Eye (tissue), 1 donor: ENCODE measurements at places on chromosomes 5 and 9.

- no peak for DNase-seq
Measured at GRCh38 chr5:119243888-119244287, 111.9 kb upstream of the TNFAIP8 start.

- DNase-seq: no peak
Measured at GRCh38 chr5:89301321-89302025, 418.5 kb upstream of the MEF2C start.

- DNase-seq: no peak
Measured at GRCh38 chr5:53940921-53941320, 369.5 kb downstream of the ARL15 start.

- no peak for DNase-seq
Measured at GRCh38 chr9:112757282-112757883, 6.8 kb downstream of the SNX30 start.

GRCh38 chr5:72167257-72167656, 60.0 kb downstream of the MAP1B start:
- DNase-seq: no peak

DNA sequence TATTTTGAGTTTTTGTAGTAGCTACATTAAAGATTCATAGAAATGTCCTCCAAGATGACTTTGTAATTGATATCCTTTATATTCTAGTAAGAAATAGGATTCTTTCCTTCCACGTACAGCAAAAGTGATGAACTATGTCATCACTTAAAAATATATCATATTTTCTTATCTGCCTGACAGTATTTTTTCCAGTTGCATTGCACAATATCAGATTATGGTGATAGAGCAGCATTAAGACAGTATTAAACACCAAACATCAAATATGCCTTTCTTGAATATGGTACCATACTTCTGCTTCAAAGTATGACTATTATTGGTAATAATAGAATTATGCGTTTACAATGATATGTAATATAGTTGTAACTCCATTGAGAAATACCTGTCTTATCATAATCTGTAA, 919.8 kb upstream of the EDIL3 start:
- no peak for DNase-seq

DNA sequence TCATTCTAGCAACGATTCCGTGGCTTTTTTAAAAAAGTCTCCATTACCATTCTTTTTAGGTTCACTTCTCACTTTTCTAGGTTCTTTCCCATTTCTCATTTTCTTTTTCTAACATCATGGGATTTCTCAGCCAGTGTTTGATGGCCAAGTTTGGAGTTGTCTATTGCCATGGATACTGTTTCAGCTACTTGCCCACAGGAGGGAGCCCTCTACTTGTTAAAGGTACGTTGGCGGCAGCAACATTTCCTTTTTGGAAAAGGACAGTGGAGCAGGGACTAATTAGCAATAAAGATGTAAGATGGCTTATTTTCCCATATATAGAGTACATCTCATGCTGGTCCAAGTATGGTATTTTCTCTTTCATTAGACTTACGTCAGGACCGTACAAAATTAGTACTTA, 2257.5 kb upstream of the C9orf72 start:
- peak; percentile 67 for DNase-seq

DNA sequence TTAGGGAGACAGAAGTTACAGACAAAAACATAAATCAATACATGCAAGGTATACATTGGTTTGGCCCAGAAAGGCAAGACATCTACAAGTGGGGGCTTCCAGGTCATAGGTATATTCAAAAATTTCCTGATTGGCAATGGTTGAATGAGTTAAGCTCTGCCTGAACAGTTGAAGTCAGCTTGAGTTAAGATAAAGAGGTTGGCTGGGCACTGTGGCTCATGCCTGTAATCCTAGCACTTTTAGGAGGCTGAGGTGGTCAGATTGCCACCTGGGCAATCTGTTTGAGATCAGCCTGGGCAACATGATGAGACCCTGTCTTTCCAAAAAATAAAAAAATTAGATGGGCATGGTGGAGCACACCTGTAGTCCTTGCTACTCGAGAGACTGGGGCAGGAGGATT, 16.3 kb downstream of the TMC1 start:
- DNase-seq: no peak

- DNase-seq: no peak
Measured at GRCh38 chr5:132839426-132840301, 9.2 kb upstream of the SHROOM1 start.

GRCh38 chr9:72476100-72476499, 45.3 kb upstream of the TMC1 start:
- no peak for DNase-seq

- peak; percentile 57 for DNase-seq
Measured at GRCh38 chr5:5140479-5141338, 579 bp downstream of the ADAMTS16 start.

GRCh38 chr5:176620333-176620981, 9.9 kb downstream of the SNCB start:
- peak; percentile 35 for DNase-seq

DNA sequence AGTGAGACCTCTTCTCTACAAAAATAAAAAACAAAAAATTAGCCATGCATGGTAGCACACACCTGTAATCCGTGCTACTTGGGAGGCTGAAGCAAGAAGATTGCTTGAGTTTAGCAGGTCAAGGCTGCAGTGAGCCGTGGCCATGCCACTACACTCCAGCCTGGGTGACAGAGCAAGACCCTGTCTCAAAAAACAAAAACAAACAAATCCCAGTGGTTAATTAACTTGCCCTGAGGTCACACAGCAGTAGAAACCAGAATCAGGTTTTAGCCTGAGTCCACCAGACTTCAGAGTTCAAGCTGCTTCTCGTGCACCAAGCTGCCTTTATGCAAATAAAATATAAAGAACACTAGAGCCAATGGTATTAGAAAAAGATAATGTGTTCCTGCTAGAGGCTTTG, 169.7 kb downstream of the GOLPH3 start:
- no peak for DNase-seq

DNA sequence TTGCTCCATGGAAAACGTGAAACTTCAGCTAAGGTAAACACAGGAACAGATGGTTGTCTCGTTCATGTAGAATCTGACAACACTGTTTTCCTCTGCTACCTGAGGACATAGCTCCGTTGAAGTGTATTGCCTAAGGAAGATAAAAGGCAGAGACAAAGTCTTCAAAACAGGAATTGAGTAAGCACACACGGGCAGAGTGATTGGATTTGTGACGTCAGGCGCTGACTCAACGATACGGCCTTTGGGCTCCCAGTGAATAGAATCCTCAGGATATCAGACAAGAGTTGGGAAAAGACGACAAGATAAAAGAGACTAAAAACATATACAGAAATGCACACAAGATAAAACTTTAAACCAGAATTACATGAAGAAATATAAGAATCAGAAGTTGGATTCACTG, 787.1 kb upstream of the CTNND2 start:
- DNase-seq: no peak

DNA sequence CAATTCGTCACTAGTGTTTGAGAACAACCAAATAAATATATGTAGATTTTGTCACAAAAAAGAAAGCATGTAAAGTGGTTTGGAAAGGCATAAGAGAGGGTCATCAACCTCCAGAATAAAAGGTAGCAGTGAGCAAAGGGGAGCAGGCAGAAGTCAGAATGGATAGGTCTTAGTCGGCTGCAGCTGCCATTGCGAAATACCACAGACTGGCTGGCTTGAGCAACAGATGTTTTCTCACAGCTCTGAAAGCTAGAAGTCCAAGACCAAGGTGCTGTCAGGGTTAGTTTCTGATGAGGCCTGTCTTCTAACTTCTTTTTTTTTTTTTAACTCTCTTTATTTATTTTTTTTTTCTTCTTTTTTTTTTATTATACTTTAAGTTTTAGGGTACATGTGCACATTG, 208.1 kb upstream of the PIK3R1 start:
- no peak for DNase-seq

GRCh38 chr5:73900566-73900965, 274.6 kb downstream of the ARHGEF28 start:
- no peak for DNase-seq

DNA sequence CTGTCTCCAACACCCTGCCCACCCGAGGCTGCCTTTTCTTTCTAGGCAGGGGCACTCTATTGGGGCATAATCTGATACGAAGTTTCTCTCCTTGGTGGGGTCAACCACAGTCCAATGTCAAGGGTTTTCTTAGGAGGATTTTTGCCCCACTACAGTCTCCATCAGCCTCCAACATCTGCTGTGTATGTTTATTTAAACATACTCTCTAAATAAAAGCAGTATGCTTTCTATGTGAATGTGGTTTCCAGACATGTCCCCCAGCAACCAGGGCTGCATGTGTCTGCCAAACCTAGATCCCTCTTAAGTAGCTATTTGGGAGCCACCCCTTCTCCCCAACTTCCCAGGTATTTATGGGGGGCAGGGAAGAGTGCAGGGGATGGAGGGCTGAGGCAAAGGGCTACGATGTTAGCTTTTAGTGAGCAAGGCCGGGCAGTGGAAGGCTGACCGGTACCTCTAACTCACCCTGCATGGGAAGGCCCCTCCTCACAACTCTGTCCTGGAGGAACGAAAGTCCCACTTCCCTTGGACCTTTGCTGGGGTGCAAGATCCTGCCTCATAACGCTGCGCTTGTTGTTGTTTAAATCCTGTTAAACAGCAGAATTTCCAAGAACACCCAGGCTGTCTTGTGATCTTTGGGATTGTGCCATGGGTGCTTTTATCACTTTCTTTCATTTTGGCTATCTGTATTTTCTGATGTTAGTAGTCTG, 75.4 kb downstream of the NREP start:
- DNase-seq: no peak

DNA sequence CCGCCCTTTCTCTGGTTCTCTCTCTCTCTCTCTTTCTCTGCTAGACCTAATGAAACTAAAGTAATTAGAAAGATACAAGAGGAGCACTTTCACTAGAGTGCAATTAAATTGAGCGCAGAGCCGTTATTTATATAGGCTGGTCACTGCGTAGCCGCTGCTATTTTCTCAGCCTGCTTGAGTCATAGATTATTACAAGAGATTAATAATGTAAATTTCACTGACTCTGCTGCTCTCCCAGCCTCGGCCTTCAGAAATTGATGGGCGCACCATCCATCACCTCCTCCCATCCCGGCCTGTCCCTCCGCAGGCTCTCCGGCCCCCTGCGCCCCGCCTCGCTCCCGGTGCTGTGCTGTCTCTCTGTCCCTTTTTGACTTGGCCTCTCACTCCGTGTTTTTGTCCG, 268.0 kb upstream of the MVB12B start:
- DNase-seq: no peak
